Astrocyte (in vitro differentiated cells and primary cell): ENCODE measurements at places on chromosomes 3 and 15. TPM values are rescaled to one million over a fixed set of nuclear protein-coding genes. Genes with fewer than 3 reads are reported as not detected.

LRRC31 gene
- total RNA-seq: 0.16 TPM in 1 of 2 replicates, not detected in the other

DNA sequence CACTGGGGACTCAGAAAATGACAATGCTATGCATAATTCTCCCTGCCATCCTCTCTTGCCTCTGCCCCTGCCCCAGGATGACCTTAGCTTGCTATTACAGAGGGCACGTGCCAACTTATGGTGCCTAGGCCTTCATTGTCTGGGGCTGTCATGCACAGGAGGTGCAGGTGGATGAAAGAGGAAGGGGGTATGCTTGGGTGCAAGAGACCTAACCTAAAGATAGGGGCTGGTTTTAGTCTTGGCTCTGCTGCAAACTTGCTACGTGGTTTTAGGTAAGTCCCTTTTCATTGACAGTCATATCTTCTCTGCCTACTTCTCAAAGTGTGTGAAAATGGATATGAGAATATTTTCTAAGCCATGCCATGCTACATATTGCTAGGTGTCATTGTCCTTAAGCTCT, 161.3 kb downstream of the EPHB1 start:
- no peak overlapping the region for H3K27ac ChIP-seq
- no peaks in the 10 kb centered on the region for H3K27me3 ChIP-seq
- no peak for DNase-seq
- H3K36me3 ChIP-seq: no peaks in the 10 kb centered on the region
- no peaks in the 10 kb centered on the region for H3K4me1 ChIP-seq

C3orf49 gene
- total RNA-seq: not detected in 2 replicates

C3orf70 gene
- total RNA-seq: 5.7 and 8.2 TPM in 2 replicates

DNA sequence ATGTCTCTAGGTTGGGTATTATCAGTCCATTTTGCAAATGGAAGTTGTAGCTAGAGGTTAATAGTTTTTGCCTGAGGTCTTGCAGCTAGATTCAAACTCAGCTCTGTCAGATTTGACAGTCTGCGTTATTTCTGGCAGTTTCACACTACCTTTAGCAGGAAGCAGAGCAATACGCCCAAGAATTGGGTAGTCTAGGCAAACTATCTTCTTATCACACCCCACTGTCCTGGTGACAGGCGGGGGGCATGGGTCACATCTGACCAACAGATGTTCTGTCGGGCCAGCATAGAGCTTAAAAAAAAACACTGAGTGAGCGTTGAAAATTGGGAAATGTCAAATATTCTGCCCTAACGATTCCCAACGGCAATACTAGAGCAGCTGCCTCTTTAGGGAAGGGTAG, 5.7 kb downstream of the GPR160 start:
- no peak for DNase-seq
- no peak overlapping the region for H3K27ac ChIP-seq
- H3K4me1 ChIP-seq: peaks cover 3% of the 10 kb centered on the region
- no peak overlapping the region for H3K4me3 ChIP-seq

IL12A gene
- total RNA-seq: 2.9 and 3.0 TPM in 2 replicates

DNA sequence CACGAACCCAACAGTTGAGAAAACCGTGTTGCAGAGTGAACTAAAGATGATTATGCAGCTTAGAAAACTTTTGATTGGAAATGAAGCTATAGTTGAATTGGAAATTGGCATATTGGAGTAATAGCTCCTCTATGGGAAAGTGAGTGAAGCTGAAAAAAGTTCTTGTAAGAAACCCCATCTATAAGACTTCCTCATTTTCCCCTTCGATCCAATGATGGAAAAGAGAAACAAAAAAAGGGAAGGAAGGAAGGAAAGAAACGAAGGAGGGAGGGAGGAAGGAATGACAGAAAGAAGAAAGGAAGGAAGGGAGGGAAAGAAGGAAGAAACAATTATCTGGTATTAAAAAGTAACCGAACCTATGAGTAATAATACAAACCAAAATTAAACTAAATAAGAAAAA, 791.8 kb upstream of the NR2F2 start:
- no peak for DNase-seq
- H3K4me3 ChIP-seq: no peak overlapping the region
- peaks cover 3% of the 10 kb centered on the region for H3K27me3 ChIP-seq
- H3K27ac ChIP-seq: no peak overlapping the region

PLS1 gene
- total RNA-seq: 6.0 and 7.8 TPM in 2 replicates

SLC9A9 gene
- 1.5 and 4.0 TPM in 2 replicates for total RNA-seq

DNA sequence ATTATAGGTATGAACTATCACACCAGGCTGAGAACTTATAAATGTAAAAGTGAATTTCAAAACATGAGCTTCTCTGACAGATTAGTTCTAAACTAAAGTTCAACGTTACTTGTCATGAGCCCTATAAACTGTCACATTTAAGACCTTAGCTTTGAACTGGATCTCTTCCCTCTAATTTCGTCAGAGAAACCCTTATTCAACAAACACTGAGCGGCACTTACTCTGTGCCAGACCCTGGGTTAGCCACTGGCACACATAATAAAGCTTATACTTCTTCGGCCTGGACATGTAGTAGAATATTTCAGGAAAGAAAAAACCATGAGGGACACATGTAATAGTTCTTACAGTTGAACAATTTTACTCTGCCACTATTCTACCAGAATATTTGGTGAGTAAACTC, 5.6 kb downstream of the PCYT1A start:
- H3K4me1 ChIP-seq: peaks cover 46% of the 10 kb centered on the region
- DNase-seq: no peak
- H3K36me3 ChIP-seq: no peaks in the 10 kb centered on the region
- no peak overlapping the region for H3K4me3 ChIP-seq

- DNase-seq: peak; percentile 98
- no peak overlapping the region for H3K4me3 ChIP-seq
- peaks cover 21% of the 10 kb centered on the region for H3K4me1 ChIP-seq
- no peaks in the 10 kb centered on the region for H3K36me3 ChIP-seq
Observed at GRCh38 chr3:112074616-112075497, 11.3 kb upstream of the C3orf52 start.

GRCh38 chr3:25665315-25666280, 891 bp upstream of the TOP2B start:
- H3K36me3 ChIP-seq: no peaks in the 10 kb centered on the region
- peak overlapping the region; percentile 85 for H3K4me3 ChIP-seq
- peak overlapping the region; percentile 94 for H3K27ac ChIP-seq
- no peaks in the 10 kb centered on the region for H3K27me3 ChIP-seq
- H3K4me1 ChIP-seq: peaks cover 16% of the 10 kb centered on the region

DNA sequence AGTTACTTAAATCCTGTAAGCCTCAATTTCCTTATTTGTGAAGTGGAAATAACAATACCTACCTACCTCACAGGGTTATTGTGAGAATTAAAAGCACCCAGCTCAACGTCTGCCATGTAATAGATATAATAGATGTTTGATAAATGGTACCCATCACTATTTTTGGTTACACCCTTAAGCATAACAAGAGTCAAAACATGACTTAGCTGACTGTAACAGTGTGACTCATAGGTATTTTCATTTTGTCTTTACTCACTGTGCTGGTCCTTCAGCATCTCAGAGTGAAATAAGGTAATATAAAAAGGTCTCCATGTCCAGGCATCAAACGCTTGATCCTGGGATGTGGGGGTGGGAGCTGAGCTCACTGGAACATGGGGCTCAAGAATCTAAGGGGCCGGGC, 3.1 kb downstream of the CPLX3 start:
- no peaks in the 10 kb centered on the region for H3K36me3 ChIP-seq
- DNase-seq: no peak
- peaks cover 29% of the 10 kb centered on the region for H3K27me3 ChIP-seq
- no peak overlapping the region for H3K27ac ChIP-seq
- no peak overlapping the region for H3K4me3 ChIP-seq

GRCh38 chr3:29312960-29313452, 32.1 kb downstream of the RBMS3 start:
- H3K27me3 ChIP-seq: no peaks in the 10 kb centered on the region
- H3K4me1 ChIP-seq: no peaks in the 10 kb centered on the region
- no peak overlapping the region for H3K27ac ChIP-seq
- no peaks in the 10 kb centered on the region for H3K36me3 ChIP-seq
- H3K4me3 ChIP-seq: no peak overlapping the region
